ENCODE measurements at places on chromosomes 5 and 9. TPM values are rescaled to one million over a fixed set of nuclear protein-coding genes. Genes with fewer than 3 reads are reported as not detected.

BHMT2 gene
- total RNA-seq: not detected

TAF11L5 gene
- total RNA-seq: not detected

BTNL9 gene
- total RNA-seq: not detected

DNA sequence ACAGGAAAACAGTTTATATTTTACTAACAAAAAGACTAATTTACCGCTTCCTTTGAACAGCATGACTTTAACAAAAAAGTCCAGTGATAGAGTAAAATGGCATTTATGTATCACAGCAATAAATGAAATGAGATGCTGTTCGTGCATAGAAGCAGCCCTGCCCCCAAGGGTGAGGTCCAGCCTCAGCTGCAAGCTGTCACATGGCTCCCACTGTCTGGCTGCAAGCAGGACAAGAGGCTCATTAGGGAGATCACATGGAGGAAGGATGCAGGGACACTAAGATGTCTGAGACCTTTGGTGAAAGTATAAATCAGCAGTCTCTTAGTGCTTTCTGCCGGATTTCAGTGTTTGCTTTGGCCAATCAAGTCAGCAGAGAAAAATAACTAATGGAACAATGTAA is 23.0 kb downstream of the GDNF start:
- H3K27ac ChIP-seq: no peak overlapping the region
- no peaks in the 10 kb centered on the region for H3K4me1 ChIP-seq
- DNase-seq: no peak

- no peak overlapping the region for H3K27ac ChIP-seq
- H3K36me3 ChIP-seq: no peaks in the 10 kb centered on the region
- DNase-seq: no peak
Observed at GRCh38 chr5:68932830-68933434, 160.9 kb upstream of the SLC30A5 start.

TYRP1 gene
- not detected for total RNA-seq

DNA sequence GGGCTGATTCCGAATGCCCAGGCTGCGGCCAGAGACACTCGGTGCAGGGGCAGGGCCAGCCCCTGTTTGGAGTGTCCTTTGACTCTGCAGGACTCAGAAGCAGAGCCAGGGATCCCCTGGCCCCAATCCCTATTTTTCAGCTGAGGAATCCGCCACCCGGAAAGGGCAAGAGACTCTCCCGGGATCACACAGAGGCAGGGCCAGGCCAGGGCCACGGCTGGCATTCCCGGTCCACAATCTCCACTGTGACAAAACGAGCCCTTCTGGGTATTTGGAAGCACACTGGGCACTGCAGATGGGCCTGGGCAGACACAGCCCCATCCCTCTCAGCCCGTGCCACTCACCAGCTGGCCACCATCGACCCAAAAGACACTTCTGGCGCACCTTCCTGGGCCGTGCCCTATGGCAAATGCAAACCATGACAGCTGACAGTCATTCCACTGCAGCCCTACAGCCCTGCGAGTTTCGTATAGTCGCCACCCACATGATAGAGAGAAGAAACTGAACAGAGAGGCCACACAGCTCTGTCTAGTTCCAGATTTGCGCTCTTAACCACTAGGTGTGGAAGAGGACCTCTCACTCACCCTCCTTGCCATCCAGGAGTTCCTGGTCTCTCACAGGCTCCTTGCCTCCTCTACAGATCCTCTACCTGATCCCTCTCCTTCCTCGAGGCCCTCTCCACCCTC is 13.3 kb downstream of the NR5A1 start:
- peaks cover 5% of the 10 kb centered on the region for H3K4me1 ChIP-seq
- H3K36me3 ChIP-seq: no peaks in the 10 kb centered on the region
- DNase-seq: no peak

RALGPS1 gene
- 2.8 TPM for total RNA-seq

- H3K27me3 ChIP-seq: peaks cover 16% of the 10 kb centered on the region
- no peak overlapping the region for H3K27ac ChIP-seq
- H3K4me1 ChIP-seq: no peaks in the 10 kb centered on the region
- no peak overlapping the region for H3K4me3 ChIP-seq
- H3K36me3 ChIP-seq: no peaks in the 10 kb centered on the region
Observed at GRCh38 chr5:128962211-128962610, 3.1 kb upstream of the SLC27A6 start.

GRCh38 chr5:17802256-17802655 is 168.0 kb downstream of the TAF11L14 start:
- H3K27ac ChIP-seq: no peak overlapping the region
- H3K4me1 ChIP-seq: no peaks in the 10 kb centered on the region
- DNase-seq: no peak
- no peak overlapping the region for H3K4me3 ChIP-seq
- no peaks in the 10 kb centered on the region for H3K27me3 ChIP-seq

- no peaks in the 10 kb centered on the region for H3K36me3 ChIP-seq
- no peak for DNase-seq
- H3K4me3 ChIP-seq: no peak overlapping the region
- H3K4me1 ChIP-seq: no peaks in the 10 kb centered on the region
- H3K27me3 ChIP-seq: no peaks in the 10 kb centered on the region
Observed at GRCh38 chr9:13750639-13751038, 471.1 kb upstream of the MPDZ start.

- H3K27ac ChIP-seq: no peak overlapping the region
- DNase-seq: no peak
- no peaks in the 10 kb centered on the region for H3K36me3 ChIP-seq
- H3K4me3 ChIP-seq: no peak overlapping the region
Observed at GRCh38 chr5:169571355-169571754, 12.2 kb upstream of the SPDL1 start.

ADAMTS16 gene
- not detected for total RNA-seq

ZNF454 gene
- total RNA-seq: not detected

- H3K36me3 ChIP-seq: no peaks in the 10 kb centered on the region
- no peaks in the 10 kb centered on the region for H3K4me1 ChIP-seq
- peaks cover 11% of the 10 kb centered on the region for H3K27me3 ChIP-seq
- no peak overlapping the region for H3K4me3 ChIP-seq
- DNase-seq: no peak
Observed at GRCh38 chr5:515273-515836, 8.9 kb downstream of the SLC9A3 start.

- no peak overlapping the region for H3K4me3 ChIP-seq
- no peaks in the 10 kb centered on the region for H3K4me1 ChIP-seq
- H3K27ac ChIP-seq: no peak overlapping the region
- H3K36me3 ChIP-seq: peaks cover 59% of the 10 kb centered on the region
- no peak for DNase-seq
- H3K27me3 ChIP-seq: no peaks in the 10 kb centered on the region
Observed at GRCh38 chr5:168553377-168554130, 24.4 kb downstream of the FBLL1 start.

DNA sequence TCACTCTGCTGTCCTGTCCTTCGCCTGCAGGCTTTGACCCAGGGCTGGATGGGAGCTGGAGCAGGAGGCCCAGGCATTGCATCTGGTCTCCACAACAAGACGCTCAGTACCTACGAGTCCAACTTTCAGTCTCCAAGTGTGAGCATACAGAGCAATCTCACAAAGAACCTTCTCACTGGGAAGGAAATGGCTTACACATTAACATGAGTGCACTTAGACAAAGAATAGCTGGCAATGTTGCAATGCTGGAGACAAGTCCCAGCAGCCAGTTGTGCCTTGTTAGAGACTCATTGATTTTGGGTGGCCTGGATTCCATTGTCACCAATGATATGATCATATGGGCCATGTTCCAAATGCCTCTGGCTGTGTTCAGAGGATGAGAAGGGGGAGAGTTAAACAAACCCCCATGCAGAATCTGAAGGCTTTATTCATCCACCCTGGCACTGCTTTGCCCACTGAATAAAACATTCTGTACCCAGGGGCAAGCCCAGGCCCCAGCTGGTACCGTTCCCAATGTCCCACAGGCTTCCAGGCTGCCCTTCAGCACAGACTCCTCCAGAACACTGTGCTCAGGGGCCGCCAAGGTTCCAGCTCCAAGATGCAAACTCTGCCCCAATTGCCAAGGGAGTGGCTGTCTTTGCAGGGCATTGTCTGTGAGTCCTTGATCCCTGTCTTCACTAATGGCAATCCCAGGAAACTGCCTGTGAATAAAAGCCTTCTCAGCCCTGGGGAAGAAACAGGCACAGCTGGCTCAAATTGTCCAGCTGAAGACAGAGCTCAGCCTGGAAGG is 185.5 kb downstream of the HSD17B3 start:
- peaks cover 25% of the 10 kb centered on the region for H3K27me3 ChIP-seq
- no peak for DNase-seq
- H3K4me1 ChIP-seq: peaks cover 22% of the 10 kb centered on the region

PCDHB2 gene
- not detected for total RNA-seq

DNA sequence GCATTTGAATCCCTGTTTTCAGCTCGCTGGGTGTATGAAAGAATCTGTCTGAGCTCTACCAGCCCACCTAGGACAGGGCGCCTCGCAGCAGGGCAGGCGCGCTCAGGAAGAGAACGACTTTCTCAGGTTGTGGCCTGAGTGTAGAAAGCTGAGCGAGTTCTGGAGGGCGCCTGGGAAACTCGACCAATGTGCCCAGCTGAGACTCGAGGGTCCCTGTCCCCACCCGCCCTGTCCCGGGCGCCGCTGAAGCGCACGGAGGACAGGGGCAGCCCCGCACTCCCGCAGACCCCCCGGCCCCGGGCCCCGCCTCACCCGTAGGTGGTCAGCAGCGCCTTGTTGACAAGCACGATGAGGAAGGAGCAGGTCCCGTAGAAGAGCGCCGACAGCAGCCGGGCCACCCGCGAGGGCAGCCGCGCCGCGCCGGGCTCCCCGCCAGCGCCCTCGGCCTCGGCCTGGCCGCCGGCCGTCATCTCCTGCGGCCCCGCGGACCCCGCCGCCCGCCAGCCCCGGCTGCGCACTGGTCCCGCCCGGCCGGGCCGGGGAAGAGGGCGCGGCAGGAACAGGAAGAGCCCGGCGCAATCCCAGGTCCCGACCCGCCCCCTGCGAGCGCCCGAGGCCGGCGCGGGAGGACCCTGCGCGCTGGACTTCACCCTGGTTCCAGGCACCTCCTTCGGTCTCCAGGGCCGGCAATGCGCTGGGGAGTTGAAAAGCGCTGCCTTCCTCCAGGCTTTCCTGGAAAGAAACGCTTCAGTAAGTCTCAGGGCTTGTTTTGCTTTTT is at the start of gene SLC35D2:
TSS of gene SLC35D2 (minus strand) at position 547 of the 778 bp plus-strand sequence. CDS start at position 470, 77 bp downstream.
- H3K36me3 ChIP-seq: peaks cover 45% of the 10 kb centered on the region
- no peaks in the 10 kb centered on the region for H3K27me3 ChIP-seq
- DNase-seq: peak; percentile 23
- peak within 1 kb of the TSS; percentile 64 for H3K27ac ChIP-seq
- peak within 1 kb of the TSS; percentile 73 for H3K4me3 ChIP-seq

TAF1L gene
- not detected for total RNA-seq

UBE2B gene
- total RNA-seq: 115 TPM

NRARP gene
- 0.71 TPM for total RNA-seq

DNA sequence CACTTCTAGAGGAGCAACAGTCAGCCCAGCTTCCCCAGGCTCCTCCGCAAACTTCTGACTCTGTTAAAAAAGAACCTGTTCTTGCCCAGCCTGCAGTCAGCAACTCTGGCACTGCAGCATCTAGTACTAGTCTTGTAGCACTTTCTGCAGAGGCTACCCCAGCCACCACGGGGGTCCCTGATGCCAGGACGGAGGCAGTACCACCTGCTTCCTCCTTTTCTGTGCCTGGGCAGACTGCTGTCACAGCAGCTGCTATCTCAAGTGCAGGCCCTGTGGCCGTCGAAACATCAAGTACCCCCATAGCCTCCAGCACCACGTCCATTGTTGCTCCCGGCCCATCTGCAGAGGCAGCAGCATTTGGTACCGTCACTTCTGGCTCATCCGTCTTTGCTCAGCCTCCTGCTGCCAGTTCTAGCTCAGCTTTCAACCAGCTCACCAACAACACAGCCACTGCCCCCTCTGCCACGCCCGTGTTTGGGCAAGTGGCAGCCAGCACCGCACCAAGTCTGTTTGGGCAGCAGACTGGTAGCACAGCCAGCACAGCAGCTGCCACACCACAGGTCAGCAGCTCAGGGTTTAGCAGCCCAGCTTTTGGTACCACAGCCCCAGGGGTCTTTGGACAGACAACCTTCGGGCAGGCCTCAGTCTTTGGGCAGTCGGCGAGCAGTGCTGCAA is 72.8 kb downstream of the NUP214 start:
- H3K36me3 ChIP-seq: peaks cover 64% of the 10 kb centered on the region
- H3K27me3 ChIP-seq: no peaks in the 10 kb centered on the region
- H3K27ac ChIP-seq: no peak overlapping the region
- H3K4me3 ChIP-seq: no peak overlapping the region
- DNase-seq: no peak

DNA sequence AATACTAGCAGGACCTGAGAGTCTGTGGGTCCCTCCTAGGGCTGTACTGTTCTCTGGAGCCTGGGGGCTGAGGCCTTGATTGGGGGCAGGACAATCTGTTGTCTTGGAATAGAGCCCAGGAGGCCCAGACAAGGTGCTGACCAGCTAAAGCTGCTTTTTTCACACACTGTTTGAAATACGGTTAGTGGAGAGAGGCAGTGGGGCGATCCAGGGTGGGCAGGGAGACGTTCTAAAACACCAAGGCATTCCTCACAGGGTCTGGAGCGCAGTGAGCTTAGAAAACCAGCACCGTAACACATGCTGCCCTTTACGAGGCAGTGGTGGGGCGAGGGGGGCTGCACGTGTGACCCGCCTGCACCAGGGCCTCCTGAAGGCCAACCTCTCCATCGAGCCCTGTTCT is 55.1 kb downstream of the EHMT1 start:
- no peak for DNase-seq
- no peaks in the 10 kb centered on the region for H3K27me3 ChIP-seq
- H3K4me3 ChIP-seq: no peak overlapping the region
- no peak overlapping the region for H3K27ac ChIP-seq
- peaks cover 18% of the 10 kb centered on the region for H3K36me3 ChIP-seq

DNA sequence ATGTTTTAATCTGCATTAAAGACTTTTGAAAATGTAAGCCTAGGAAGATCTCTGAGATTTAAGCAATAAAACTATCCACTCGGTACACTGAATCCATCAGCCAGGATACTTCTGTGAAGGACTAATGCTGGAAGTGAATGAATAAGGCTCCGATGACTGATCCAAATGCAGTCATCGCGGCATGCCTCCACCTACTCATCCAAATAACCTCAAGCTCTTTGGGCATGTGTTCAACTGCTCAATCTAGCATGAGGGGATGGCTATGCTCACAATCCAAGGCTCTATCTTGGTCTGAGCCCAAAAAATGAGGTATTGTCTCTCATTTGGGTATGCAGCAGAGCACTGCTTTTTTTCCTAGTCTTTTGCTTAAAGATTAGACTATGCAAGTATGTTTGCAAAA is 19.2 kb downstream of the MARCHF3 start:
- peaks cover 3% of the 10 kb centered on the region for H3K27me3 ChIP-seq
- H3K4me1 ChIP-seq: no peaks in the 10 kb centered on the region
- no peaks in the 10 kb centered on the region for H3K36me3 ChIP-seq

Data from activated CD4-positive, alpha-beta memory T cell treated with anti-CD3 and anti-CD28 coated beads, Interleukin-2, amount 10 ng/mL, durations not matched to agents 7 days and 5 days (primary cell).